ENCODE measurements at places on chromosomes 3 and 15. TPM values are rescaled to one million over a fixed set of nuclear protein-coding genes. Genes with fewer than 3 reads are reported as not detected.

GRCh38 chr3:143207338-143207961 is 87.9 kb downstream of the CHST2 start:
- no peak for DNase-seq

- DNase-seq = no peak
Observed at GRCh38 chr15:60721257-60721626, 242.3 kb upstream of the ICE2 start.

GRCh38 chr3:23653647-23654525 is 151.9 kb upstream of the UBE2E1 start:
- DNase-seq = no peak

The IGSF11 gene
- polyA plus RNA-seq = 0.99 TPM

- DNase-seq = no peak
Observed at GRCh38 chr3:160012108-160012507, 23.5 kb downstream of the IL12A start.

DNA sequence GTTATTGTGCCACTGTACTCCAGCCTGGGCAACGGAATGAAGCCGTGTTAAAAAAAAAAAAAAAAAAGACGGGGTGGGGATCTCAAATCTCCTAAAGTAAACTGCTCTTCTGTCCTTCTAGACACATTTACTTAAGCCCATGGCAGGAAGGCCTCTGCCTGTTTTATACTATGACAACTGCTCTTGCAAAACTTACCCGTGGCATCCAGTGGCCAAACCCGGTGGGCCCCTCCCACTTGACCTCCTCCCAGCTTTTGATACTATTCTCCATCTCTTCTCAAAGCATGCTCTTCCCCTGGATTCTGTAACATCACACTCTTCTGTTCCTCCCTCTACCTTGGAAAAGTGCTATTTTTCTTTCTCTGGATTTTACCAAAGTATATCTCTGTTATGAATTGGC is 112.2 kb downstream of the RFTN1 start:
- no peak for DNase-seq

DNA sequence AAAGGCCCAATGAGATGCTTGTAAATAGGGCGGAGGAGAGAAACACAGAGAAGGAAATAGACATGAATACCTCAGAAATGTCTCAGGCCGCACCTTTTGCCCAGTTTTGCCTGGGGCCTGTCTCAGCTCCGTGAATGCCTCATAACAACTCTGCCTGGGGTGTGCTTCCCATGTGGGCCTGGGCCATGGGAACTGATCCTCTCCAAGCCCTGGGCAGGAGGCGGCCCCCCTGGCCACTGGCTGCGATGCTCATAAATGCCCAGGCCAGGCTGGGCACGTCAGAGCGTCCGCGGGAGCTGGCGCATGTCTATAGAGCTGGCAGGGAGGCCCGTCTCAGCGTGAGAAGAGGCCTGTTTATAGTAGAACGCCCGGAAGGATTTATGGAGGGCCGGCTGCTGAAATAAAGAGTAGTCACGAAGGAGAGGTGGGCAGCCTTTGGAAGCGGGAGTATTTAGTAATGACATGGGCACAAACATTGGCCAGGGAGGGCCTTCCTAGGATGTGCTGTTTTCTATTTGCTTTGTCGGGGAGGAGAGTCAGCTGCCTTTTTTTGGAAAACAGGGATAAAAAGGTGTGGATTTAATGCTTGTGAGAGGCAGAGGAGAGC is 85.9 kb upstream of the IGF1R start:
- DNase-seq = peak; percentile 20

The SERPINI2 gene
- polyA plus RNA-seq = 0.08 TPM

DNA sequence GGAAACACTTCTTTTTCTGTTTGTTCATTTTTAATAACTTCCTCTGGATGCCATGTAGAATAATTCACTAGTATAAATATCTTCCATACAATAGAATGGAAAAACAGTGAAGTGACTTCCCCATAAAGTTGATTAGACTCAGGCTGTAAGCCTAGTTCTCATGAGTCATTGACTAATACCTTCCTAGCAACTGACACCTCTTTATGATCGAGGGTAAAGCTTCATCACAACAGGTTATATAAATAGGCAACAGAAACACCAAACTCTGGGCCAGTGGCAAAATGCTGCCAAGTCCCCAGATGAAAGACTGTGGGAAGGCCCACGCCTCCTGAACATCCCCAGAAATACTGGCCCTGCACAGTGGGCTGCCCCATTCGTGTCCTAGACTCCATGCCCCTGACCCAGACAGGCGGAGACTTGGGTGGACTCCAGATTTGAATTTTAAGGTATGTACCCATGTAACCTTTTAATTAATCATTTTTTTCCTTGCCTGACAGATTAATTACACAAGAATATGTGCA is 71.3 kb upstream of the TBC1D23 start:
- DNase-seq = no peak

The SLC22A14 gene
- 0.09 TPM for polyA plus RNA-seq

DNA sequence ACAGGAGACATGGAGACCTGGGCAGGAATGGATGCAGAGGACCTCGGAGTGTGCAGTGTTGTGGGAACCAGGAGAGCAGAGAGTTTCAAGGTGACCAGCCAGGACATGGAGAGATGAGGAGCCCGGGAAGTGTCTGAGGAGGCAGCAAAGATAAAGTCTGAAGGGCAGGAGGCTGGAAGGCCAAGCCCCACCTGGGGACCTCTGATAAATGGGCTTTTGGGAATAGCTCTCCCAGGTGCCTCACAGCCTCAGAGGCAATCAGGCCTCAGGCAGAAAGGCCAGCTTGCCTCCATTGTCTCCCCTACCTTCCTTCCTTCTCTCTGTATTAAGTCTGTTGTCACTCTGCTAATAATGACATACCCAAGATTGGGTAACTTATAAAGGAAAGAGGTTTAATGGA is 97.5 kb upstream of the TPM1 start:
- DNase-seq = no peak

The CCDC66 gene
- 9.2 TPM for polyA plus RNA-seq

The CD276 gene
- polyA plus RNA-seq = 55.4 TPM

The PLSCR2 gene
- not detected for polyA plus RNA-seq

The ZNF620 gene
- 2.1 TPM for polyA plus RNA-seq

- no peak for DNase-seq
Observed at GRCh38 chr15:31560643-31561042, 234.0 kb downstream of the KLF13 start.

GRCh38 chr3:72165808-72166207 is 380.9 kb upstream of the PROK2 start:
- no peak for DNase-seq

- no peak for DNase-seq
Observed at GRCh38 chr3:42504334-42505127, 2.1 kb downstream of the VIPR1 start.

Measured in urinary bladder (tissue), 4 donors.